ENCODE measurements at places on chromosomes 3 and 15. TPM values are rescaled to one million over a fixed set of nuclear protein-coding genes. Genes with fewer than 3 reads are reported as not detected.

MESP2 gene
- total RNA-seq = 0.95 TPM

CXCR6 gene
- total RNA-seq = not detected

THAP10 gene
- 5.8 TPM for total RNA-seq

C3orf22 gene
- not detected for total RNA-seq

LRRC49 gene
- 8.3 TPM for total RNA-seq

PLAAT1 gene
- total RNA-seq = not detected

CSPG5 gene
- 1.1 TPM for total RNA-seq

HTR3E gene
- total RNA-seq = not detected

ACVR2B gene
- total RNA-seq = 1.6 TPM

STAB1 gene
- not detected for total RNA-seq

PFN2 gene
- total RNA-seq = 149 TPM

KCNAB1 gene
- total RNA-seq = not detected

PAQR9 gene
- total RNA-seq = 4.1 TPM
